ENCODE measurements at places on chromosomes 4 and X.

GRCh38 chr4:122784261-122784660 is 42.4 kb upstream of the FGF2 start:
- DNase-seq: no peak

- DNase-seq: no peak
Measured at GRCh38 chr4:6221851-6222760, 21.8 kb upstream of the JAKMIP1 start.

GRCh38 chr4:169802873-169803272 is 45.1 kb upstream of the HPF1 start:
- no peak for DNase-seq

- no peak for DNase-seq
Measured at GRCh38 chrX:118353081-118353850, 7.4 kb downstream of the WDR44 start.

DNA sequence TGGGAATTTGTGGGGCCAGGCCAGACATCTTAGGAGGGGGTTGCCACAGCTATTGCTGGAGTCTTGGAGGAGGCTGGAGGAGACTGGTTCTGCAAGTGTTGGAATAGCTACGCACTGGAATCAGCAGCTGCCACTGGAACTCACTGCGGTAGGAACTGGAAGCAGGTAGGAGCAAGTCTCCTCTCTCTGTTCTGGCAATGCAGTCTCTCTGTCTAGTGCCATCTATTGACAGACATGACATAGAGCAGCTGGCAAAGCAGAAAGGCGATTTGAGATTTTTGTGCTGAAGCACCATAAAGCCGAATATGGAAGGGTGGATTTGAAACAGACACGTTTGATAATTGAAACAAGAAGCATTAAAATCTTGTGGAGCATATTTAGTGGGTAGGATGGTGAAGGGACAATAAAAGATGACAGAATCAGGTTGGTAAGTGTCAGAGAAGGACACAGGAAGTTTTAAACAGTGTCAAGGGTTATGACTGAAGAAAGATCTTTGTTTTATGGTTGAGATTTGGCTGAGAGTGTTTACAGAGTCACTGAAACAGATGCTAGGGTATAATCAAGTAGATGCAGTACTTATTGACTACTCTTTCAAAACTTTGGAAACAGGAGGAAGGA is 23.5 kb upstream of the SYNPO2 start:
- peak; percentile 38 for DNase-seq

DNA sequence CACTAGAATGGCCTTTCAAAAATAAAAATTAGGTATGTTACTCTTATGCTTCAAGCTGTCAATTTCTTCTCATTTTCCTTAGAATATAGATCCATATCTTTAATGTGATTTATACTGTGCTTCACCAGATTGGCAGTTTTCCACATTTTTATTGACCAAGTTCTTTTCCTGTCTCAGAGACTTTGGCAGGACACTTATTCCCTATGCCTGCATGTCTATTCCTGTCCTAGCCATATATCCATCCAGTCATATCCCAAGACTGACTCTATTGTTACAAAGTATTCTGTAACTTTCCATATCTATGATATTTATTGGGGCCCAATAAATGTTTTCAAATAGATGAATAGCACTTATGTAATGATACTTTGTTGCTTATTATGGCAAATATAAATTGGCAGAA is 450.7 kb downstream of the GASK1B start:
- DNase-seq: no peak

DNA sequence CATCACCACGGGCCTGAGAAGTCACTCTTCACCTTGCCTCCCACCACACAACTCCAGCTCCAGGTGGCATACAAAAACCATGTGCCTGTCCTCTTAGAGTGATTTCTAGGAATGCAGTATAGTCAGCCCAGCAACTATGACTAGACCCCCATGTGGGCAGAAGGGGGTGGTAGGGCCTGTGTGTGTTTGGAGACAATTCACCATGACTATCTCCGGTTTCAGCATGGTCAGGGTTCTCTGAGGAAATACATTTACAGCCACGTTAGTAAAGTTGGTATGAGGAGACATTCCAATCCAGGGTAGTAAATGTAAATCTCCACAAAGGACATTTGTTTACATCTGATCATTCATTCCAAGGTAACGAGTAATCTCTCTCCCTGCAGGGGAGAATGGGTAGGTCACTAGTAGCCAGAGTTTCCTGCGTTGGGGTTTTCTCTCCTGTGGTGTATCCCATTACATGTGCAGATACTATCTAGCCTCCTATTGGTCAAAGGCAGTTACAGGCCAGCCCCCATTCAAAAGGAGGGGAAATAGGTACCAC is 4.2 kb upstream of the MTMR1 start:
- peak; percentile 70 for DNase-seq

- DNase-seq: no peak
Measured at GRCh38 chr4:176799653-176800052, 6.9 kb upstream of the VEGFC start.

DNA sequence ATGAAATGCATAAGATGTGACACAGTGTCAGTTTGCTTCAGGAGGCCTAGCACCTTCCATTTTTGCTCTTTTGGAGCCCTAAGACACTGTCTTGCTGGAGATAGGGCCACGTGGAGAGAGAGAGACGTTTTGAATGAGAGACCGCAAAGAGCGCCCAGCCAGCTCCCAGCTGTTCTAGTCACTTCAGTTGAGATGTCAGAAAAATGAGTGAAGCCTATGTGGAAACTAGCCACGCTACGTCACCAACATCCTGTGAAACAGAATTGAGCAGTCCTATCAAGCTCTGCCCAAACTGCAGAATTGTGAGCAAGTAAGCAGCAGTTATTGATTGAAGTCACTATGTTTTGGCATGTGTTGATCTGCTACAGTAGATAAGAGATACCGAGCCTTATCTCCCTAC is 13.1 kb downstream of the GPR82 start:
- DNase-seq: no peak

DNA sequence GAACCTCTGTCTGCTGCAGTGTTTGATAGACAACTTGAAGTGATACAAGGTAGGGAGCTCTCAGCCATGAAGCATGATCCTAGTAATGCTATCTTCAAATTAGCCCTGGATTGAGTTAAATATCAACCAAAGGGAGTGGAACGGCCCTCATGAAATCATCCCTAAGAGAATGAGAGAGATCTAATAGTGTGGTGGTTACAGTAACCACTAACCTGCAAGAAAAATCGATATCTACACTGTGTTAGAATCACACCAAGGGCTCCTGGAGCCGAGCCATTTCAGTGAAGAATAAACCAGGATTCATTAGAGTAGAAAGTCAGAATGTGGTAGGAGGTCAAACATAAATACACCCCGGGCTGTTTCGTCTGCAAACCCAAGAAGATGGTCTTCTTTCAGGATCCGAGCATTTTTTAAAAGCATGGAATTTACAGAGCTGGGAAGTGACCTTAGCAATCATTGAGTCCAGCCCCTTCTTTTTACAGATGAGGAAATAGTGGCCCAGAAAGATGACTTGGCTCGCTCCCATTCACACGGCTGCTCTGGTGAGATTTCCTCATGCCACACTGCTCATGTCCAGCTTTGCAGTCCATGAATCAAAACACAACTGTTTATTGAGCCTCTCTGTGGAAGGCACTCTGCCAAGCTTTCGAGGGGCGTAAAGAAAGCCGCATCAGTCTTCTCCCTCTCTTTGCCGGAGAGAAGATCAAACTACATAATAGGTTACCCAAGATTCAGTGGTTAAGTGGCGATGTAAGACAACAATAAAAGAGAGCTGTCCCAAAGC is 5.5 kb upstream of the DCTD start:
- DNase-seq: no peak

- DNase-seq: no peak
Measured at GRCh38 chr4:186915816-186916215, 192.2 kb upstream of the FAT1 start.

DNA sequence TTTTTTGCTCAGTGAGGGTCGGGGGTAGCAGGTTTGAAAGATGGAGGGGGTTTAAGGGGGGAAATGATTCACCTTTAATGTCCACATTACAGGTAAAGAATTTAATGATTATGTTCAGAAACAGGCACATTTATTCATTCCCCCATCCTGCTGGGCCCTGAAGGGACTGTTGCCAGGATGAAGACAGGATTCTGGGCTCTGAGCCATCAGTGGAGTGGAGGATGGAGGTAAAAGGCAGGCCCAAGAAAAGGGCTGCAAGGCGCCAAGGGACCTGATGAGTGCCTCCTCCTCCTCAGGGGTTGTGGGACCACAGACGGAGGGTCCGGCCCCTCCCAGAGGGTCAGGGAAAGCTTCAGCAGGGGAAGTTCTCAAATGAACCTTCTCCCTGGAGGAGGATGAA is 40.4 kb upstream of the PROM1 start:
- no peak for DNase-seq

- no peak for DNase-seq
Measured at GRCh38 chr4:3730422-3731190, 35.6 kb upstream of the ADRA2C start.

- peak; percentile 91 for DNase-seq
Measured at GRCh38 chr4:184343502-184344177, 126.0 kb upstream of the ENPP6 start.

GRCh38 chr4:20299515-20299914 is 47.8 kb downstream of the SLIT2 start:
- DNase-seq: peak; percentile 27

- no peak for DNase-seq
Measured at GRCh38 chrX:42485601-42486000, 292.4 kb downstream of the PPP1R2C start.

GRCh38 chrX:134480061-134480460 is 20.1 kb downstream of the HPRT1 start:
- DNase-seq: no peak

DNA sequence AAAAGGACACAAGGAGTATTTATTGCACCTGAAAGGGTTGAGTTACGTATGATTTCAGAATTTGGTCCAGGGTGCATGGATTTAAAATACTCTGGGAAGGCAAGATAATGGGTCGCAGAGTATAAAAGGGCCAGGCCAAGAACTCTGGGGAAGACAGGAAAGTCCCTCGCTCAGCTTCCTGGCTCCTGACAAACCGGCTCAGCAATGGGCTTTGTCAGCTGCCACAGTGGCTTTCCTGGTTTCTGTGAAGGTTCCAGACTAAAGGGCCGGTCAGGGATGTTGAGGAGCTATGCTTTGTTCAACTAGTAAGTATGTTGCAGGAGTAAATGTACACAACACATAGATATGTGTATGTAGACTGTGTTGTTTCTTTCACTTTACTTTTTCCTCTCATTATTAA is 154.4 kb upstream of the ETNPPL start:
- DNase-seq: no peak

DNA sequence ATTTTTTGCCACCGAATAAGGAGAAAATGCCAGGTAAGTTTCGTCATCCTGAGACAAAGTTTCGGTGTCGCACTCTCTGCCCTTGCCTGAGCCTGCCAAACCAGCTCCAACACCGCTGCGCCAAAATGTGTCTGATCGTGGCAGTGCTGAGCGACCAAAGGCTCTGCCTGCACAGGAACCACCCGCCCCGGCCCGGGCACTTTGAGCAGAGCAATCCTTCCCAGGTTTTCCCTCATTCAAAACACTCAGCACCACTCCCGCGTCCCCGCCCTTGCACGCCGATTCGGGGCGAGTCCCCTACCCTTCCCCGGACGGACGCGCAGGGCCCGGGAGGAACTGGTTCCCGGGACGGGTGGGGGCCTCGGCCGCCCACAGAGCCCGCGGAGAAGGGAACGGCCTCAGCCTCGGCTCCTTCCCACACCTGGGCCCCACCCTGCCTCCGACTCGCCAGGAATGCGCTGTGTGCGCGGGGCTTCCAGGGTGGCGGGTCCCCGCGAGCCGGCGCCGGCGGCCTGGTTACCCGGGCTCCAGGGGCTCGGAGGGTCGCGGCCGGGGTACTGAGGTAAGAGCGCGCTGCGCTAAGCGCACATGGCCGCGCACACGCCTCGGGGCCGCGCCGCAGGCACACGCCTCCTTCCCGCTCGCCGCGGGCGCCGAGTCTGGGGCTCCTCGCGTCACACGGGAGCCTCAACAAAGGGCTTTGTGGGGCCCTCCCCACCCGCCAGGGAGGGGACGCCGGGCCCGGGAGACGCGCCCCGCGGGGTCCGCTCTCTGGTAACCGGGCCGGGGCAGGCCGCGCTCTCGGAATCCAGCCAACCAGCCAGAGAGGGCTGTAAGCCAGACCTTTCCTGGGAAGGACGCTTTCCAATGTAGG is at the start of gene C4orf36:
TSS of gene C4orf36 (minus strand) at position 661 of the 874 bp plus-strand sequence. CDS start 902 bp downstream, outside the sequence.
- DNase-seq: peak; percentile 38

GRCh38 chrX:131792789-131793462 is 230.2 kb upstream of the STK26 start:
- peak; percentile 50 for DNase-seq

GRCh38 chr4:7755561-7755960 is 184.1 kb downstream of the AFAP1 start:
- DNase-seq: no peak

DNA sequence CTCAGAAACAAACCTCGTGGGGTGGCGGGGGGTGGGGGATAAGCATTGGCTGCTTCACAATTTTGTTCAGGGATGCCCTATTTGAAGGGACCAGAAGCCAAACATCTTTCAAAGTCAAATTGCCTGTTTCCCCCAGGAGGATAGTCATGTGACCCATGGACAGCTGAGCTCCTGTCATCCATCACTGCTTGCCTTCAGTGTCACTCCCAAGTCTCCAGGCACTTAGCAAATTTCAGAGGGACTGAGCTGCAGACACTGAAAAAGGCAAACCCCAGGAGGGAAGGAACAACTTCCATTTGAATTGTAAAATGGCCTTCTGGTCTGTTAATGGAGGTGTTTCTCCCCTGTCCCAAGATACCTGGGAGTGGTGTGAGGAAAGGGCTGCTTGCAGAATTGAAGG is 73.4 kb downstream of the FRMPD3 start:
- no peak for DNase-seq

GRCh38 chrX:41607264-41607832 is 81.4 kb upstream of the GPR34 start:
- DNase-seq: no peak

DNA sequence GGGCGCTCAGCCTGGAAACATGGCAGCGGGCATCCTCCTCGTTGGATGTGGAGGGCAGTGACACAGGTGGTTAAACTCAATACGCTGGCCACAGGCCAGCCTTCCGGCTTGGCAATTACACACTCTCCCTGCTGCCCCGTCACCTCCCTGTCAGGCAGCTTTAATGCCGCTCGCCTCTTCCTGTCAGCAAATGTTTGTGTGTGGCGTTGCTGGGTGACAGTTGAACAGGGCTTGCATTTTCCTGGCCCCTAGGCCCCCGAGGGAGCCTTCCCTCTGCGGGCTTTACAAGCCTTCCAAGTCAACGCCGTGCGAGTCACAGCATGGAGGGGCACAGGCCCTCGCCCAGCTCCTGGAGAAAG is 620.0 kb downstream of the BCOR start:
- no peak for DNase-seq

GRCh38 chr4:107008115-107008514 is 28.0 kb downstream of the DKK2 start:
- no peak for DNase-seq

- no peak for DNase-seq
Measured at GRCh38 chr4:12562476-12563140, 921.5 kb downstream of the RAB28 start.

GRCh38 chrX:79080141-79080540 is 64.3 kb upstream of the GPR174 start:
- no peak for DNase-seq

DNA sequence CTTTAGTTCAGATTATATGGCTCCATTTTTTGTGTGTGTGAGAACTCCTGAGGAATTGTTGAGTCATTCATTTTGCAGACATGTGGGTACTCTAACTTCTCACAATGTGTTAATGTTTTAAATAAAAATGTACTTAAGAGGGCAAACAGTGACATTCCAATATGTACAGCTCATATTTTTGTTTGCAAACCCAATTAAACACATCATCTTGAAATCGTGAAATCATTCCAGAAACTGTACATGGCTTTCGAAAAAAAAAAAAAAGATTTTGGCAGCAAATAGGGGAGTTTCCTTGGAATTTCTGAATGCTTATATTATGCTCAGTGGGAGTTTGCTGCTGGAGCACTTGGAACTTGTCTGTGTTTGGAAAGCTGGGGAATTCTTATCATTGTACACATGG is 85.0 kb downstream of the HPGD start:
- DNase-seq: no peak

Measured in hepatic stellate cell (primary cell).